ENCODE measurements at places on chromosomes 13 and 19.

DNA sequence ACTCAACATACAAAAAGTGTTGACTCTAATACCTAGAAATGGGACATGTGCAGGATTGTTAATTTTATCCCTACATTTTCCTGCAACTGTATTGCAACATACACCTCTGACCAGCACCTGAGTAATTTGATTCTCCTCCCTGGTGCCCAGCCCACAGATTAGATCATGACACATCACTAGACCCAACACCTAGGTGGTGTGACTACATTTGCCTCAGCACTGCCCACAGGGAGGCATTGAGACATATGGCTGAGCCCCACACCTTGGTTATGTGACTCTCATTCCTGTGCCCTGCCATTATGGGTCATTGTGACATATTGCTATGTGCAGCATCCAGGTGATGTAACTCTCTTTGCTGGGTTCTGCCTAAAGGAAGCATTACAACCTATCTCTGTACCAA, 13.2 kb upstream of the ZNF254 start:
- DNase-seq = no peak

DNA sequence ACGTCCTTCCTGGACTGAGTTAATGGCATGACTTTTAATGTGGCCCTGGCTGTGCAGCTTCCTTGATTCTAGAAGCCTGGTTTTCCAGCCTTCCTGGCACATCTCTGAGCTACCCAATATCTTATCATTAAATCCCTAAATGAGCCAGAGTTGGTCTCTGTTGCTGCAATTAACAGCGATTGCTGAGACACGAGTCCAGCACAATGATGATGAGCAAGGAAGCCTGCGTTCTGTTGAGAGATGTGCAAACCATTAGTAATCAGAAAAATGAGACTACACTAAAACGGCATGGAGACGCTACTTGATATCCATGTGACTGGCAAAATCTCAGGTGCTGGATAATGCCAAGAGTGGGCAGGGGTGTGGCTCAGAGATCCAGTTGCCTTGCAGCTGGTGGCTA, 26.2 kb downstream of the GPR42 start:
- DNase-seq = peak; percentile 74

- no peak for DNase-seq
Observed at GRCh38 chr13:64289702-64290101, 2874.1 kb upstream of the PCDH20 start.

GRCh38 chr19:21508198-21508597, 2.8 kb downstream of the ZNF429 start:
- DNase-seq = no peak

DNA sequence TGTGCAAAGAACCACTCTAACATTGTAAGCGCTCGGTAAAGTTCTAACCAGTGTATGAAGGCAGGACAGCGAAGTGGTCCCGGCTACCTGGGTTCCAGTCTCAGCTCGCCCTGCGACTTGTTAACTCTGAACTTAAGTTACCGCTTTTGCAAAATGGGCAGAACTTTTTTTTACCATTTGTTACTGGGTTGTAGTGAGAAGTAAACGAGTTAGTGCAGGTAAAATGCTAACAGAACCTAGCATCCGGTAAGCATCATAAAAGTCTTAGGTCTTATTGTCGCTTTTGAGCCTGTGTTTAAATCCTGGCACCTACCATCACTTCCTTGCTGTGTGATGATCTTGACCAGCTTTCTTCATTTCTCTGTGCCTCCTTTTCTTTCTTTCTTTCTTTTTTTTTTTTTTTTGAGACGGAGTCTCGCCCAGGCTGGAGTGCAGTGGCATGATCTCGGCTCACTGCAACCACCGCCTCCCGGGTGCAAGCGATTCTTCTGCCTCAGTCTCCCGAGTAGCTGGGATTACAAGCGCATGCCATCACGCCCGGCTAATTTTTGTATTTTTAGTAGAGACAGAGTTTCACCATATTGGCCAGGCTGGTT, 734 bp upstream of the TRMT1 start:
- DNase-seq = no peak

- no peak for DNase-seq
Observed at GRCh38 chr19:38830039-38830733, 1.4 kb downstream of the ECH1 start.

- no peak for DNase-seq
Observed at GRCh38 chr13:104098421-104098820, 1032.2 kb upstream of the SLC10A2 start.

DNA sequence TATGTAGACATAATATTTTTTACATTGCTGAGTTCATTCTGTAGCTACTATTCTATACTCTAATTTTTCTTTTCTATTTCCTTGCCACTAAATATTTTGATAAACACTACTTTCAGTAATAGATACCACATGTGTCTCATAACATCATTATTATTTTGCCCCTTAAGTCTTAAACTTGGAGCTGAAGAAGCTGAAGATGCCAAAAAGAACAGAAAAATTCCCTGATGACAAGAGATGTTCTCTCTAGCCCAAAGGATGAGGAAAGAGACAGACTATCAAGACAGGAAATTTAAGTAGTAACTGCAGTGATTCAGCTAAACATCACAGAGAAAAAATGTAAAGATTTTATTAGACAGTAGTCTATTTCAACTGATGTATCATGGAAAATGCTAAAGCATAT, 322.0 kb upstream of the KLHL1 start:
- no peak for DNase-seq

DNA sequence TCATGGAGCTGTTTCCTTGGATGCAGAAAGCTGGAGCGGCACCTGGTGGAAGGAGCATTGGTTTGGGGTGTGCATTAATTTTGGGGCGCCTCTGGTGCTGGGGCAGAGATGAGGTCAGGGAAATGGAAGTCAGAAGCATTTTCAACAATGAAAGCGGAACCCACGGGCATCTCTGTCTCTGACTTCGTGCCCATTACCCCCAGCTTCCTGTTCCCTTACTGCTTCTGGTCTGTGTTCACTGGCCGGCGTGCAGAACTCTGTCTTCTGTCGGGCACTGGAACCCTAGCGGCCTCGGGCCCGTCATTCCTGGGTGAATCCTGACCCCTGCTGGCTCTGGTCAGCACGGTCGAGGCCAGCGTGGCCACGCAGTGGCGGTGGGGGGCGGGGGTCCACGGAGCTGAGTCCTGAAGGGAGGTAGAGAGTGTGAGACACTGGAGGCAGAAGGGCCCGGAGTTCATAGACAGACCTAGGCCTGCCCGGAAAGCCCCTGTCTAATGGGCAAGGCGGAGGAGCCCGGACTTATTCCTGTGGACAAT, 7.9 kb upstream of the LINGO3 start:
- DNase-seq = peak; percentile 81

DNA sequence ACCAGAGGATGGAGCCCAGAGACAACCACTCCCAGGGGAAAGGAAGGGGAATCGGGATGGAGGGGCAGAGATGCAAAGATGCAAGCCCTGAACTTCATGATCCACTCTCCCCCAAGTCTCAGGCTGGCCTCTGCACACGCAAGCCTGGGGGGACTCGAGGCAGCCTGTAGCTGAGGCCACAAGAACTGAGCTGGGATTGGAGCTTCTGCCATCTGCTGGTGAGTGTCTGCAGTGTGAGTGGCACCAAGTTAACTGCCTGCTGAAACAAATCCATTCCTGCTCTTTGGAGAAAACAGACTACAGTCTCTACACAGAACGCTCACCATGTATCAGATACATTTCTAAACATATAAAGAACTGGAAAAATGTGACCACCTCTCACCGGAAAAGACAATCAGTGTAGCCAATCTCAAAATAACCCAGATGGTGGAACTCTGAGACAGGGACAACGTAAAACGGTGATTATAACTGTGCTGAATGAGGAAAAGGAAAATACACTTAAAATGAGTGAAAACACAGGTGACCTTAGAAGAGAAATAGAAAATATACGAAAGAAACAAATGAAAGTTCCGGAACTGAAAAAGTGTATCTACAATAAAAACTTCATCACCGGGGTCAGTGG, 62.1 kb downstream of the KLF2 start:
- DNase-seq = peak; percentile 62

DNA sequence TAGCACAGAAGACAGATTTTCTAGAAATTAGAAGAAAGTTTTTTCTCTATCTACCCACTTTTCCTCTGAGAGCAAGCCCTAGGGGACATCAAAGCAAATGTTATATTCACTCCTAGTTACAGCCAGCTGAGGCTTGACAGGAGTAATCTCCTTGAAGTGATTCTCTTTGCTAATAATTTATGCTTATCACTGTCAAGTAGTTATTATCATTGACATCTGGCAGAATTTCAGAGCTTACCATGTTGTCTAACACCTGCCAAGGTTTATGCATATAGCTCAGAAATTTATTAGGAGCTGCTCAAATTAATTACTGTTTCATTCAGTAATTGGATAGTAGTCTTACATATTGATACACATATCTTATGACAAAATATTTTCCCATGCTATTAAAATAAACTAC, 465.9 kb upstream of the ATXN8OS start:
- DNase-seq = no peak

DNA sequence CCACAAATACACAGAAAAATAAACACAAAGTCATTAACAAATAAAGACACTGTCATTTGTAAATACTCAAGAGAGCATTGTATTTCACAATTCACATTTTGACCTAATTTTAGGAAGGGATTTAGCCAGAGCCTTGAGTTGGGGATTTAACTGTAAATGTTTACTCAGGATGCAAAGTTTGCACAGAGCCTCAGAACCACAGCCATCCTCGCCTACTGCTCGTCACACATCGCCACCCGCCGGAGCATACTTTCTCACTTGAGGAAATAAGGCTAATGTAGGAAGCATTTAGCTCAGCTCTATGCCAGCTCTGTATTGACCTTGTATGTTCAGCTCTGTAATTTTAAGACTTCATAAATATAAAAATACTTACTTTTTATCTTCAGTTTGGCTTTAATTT, 442.7 kb downstream of the OXGR1 start:
- DNase-seq = no peak

GRCh38 chr19:991932-992669, 8.0 kb downstream of the WDR18 start:
- peak; percentile 14 for DNase-seq

GRCh38 chr13:73715114-73715910, 418.9 kb downstream of the KLF12 start:
- no peak for DNase-seq

- no peak for DNase-seq
Observed at GRCh38 chr19:45889210-45889885, 3.4 kb upstream of the IRF2BP1 start.

GRCh38 chr13:73954808-73955207, 179.4 kb downstream of the KLF12 start:
- no peak for DNase-seq

GRCh38 chr19:10812902-10813404, 23.1 kb downstream of the TMED1 start:
- DNase-seq = no peak

DNA sequence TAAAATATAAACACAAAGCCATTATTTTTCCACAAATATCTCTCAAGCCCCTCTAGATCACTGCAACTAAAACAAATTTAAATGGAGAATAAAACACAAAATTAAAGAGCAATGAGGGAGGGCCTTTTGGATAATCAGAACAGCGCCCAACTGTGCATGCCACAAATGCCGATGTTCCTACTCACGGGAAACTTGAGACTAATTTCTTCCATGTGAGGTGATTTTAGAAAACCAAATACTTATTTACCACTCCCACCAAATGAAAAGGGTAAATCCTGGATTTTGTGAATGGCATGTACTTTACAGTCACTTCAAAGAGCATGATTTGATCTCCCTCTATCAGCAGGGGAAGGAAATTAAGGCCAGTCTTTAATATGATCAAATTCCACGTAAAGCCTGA, 74.8 kb downstream of the SLC7A1 start:
- DNase-seq = no peak

GRCh38 chr13:25951831-25952230, 100.0 kb downstream of the SHISA2 start:
- no peak for DNase-seq

- no peak for DNase-seq
Observed at GRCh38 chr13:109922518-109922917, 136.1 kb upstream of the IRS2 start.

- DNase-seq = no peak
Observed at GRCh38 chr13:29914581-29914980, 64.2 kb upstream of the UBL3 start.

- DNase-seq = no peak
Observed at GRCh38 chr19:49297403-49297802, 27.6 kb downstream of the SLC6A16 start.

- DNase-seq = no peak
Observed at GRCh38 chr19:41476583-41476982, 33.6 kb downstream of the ERICH4 start.

GRCh38 chr19:43725468-43725867, 9.6 kb downstream of the IRGC start:
- DNase-seq = no peak

- DNase-seq = no peak
Observed at GRCh38 chr13:33236021-33236420, 49.5 kb downstream of the STARD13 start.

DNA sequence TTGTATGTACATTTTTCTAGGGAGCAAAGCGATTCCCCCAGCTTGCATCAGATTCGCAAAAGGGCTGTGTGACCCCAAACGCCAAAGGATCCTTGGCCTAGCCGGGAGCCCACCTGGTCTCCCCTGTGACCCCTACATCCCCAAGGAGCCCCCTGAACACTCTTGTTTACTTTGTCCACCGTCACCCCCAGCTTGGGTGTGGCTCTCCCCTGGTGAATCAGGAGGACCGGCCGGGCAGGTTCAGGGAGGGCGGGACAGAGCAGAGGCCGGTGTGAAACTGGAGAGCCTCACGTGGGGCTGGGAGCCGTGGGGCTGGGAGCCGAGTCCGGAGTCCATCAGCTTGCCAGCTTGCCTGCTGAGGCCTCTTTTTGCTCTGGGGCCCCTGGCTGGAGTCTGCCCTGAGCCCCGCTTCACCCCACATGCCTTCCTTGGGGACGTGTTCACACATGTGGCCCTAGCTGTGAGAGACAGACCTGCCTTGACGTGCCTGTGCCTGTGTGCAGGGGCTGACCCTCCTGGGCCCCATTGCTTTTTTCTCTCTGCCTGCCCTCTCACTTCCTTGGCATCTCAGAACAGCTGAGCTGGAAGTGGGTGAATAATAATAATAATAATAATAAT, 2.0 kb downstream of the ITPKC start:
- no peak for DNase-seq

- DNase-seq = no peak
Observed at GRCh38 chr13:33080972-33081590, 64.9 kb downstream of the KL start.

- DNase-seq = no peak
Observed at GRCh38 chr19:46251416-46251815, 21.9 kb downstream of the IGFL1 start.
